NCI-H1048 (cell line): ENCODE measurements at places on chromosomes 5 and 9.

GRCh38 chr5:142320430-142320738 lies 4.4 kb downstream of the SPRY4 start:
- DNase-seq, result no peak

DNA sequence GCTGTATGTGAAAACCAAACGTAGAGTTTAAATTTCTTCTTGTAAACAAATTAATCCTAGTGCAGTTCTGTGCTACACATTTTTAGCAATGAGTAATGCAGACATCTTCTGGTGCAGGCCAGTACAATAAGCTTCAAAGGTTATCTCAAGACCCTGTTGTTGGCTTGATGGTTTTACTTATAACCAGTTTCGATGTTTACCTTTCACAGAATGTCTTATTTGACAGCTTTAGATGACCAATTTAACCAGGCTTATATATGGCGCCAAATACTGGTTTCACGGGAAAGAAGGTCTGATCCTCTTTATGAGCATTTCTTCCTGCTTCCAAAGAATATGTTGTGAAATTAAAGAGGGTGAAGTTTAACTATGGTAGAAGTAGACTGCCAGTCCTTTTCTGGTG lies 9.9 kb downstream of the ZFAND5 start:
- DNase-seq, result no peak

DNA sequence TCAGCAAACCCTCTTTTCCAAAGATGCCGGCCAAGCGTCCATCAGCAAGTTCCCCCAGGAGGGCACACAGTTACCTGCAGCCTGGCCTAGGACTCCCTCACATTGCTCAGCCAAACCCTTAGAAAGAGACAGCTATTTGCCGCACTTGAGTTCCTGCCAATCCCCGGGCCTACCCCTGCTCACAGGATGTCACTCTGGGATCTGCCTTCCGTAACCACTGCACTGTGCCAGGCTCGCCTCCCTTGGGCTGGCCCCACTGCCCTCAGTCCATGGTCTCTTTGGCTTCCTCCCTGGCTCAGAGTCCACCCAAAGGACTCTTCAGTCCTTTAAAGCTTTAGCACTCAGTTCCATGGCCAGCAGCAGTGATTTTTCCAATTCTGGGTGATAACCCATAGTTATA lies 128.3 kb downstream of the NSG2 start:
- DNase-seq, result no peak

- no peak for DNase-seq
Observed at GRCh38 chr9:124366476-124367220, 48.6 kb downstream of the PSMB7 start.

DNA sequence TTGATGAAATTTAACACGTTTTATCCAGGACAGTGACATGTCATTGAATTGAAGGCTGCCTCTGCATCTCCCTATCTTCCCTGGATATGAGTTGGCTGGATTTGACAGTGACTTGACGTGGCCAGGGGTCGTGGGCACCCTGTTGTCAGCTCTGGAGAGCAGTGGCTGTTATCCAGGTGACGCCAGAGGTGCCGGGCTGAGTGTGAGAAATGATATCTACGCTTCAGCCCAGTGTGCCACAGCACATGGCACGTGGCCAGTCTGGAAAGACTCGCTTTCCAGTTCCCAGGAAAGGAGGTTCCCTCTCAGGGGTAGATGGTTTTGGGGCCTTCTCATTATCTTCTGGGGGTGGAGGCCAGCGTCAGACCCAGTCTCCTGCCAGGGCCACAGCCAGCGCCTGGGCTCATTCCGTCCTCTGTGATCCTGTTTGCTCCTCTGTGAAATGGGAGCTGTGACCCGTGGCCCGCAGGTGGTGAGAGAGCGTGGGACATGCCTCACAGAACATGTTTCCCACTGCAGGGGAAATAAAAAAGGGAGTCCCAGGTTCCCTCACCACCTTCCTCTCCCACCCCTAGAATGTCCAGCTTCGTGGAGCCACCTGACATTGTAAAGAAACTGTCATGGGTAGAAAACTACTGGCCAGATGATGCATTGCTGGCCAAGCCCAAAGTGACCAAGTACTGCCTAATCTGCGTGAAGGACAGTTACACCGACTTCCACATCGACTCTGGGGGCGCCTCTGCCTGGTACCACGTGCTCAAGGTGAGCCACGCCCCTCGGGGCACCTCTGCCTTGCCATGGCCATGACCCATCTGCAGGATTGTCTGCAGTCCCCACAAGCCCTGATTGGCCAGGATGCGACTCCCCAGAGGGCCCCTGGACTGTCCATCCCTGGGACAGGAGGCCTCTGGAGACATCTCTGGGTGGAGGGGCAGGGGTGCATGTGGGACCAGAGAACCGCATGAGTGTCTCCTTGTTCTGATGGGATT lies 76.5 kb downstream of the PHF2 start:
- no peak for DNase-seq

GRCh38 chr5:71697967-71698366 lies 21.1 kb upstream of the CARTPT start:
- DNase-seq, result no peak

DNA sequence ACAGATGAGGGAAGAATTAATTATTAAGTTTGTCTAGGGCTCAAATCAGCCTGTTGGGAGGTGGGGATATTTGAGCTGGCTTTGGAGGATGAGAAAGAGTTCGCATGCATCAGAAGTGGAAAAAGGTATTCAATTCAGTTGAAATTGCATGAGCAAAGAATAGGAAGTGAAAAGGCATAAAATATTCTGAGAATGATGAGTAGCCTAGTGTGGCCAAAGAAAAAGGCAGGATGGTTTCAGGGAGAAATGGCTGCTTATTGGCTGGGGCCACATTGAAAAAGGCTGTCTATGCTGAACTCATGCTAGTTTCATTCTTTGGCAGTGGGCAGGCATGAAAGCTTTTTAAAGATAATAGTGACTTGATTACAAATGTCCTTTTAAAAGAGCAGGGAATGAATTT lies 235.4 kb upstream of the RIOK2 start:
- no peak for DNase-seq
